A172 (cell line): ENCODE measurements at places on chromosomes 6 and 20. TPM values are rescaled to one million over a fixed set of nuclear protein-coding genes. Genes with fewer than 3 reads are reported as not detected.

DDX43 gene
- not detected in 2 replicates for total RNA-seq

TRDN gene
- total RNA-seq, result 0.09 and 0.17 TPM in 2 replicates

GSTA4 gene
- total RNA-seq, result 14.9 and 15.7 TPM in 2 replicates

TOP1 gene
- total RNA-seq, result 16.7 and 17.9 TPM in 2 replicates

RIMS1 gene
- not detected in 2 replicates for total RNA-seq

DNA sequence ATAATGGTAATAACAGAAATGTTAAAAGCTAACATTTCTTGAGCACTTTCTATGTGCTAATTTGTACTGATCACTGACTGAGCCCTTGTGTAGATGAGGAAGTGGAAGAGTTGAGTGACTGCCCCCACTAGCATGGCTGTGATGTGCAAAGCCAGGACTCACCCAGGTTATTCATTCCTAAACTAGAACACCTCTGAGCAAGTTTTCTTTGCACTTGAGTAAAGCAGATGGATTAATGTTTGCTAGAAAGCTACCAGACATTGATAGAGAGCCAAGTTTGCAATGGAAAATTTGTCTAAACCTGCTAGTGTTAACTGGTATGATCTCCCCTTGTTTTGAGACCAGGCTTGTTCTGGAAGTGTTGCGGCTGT is 467.4 kb upstream of the PLCB4 start:
- no peak for DNase-seq

- no peak for DNase-seq
These were observed 78.1 kb upstream of the FAM83B start for GRCh38 chr6:54768494-54768893.

GRCh38 chr6:96522465-96523009 is 931 bp downstream of the UFL1 start:
- DNase-seq, result peak; percentile 12

DNA sequence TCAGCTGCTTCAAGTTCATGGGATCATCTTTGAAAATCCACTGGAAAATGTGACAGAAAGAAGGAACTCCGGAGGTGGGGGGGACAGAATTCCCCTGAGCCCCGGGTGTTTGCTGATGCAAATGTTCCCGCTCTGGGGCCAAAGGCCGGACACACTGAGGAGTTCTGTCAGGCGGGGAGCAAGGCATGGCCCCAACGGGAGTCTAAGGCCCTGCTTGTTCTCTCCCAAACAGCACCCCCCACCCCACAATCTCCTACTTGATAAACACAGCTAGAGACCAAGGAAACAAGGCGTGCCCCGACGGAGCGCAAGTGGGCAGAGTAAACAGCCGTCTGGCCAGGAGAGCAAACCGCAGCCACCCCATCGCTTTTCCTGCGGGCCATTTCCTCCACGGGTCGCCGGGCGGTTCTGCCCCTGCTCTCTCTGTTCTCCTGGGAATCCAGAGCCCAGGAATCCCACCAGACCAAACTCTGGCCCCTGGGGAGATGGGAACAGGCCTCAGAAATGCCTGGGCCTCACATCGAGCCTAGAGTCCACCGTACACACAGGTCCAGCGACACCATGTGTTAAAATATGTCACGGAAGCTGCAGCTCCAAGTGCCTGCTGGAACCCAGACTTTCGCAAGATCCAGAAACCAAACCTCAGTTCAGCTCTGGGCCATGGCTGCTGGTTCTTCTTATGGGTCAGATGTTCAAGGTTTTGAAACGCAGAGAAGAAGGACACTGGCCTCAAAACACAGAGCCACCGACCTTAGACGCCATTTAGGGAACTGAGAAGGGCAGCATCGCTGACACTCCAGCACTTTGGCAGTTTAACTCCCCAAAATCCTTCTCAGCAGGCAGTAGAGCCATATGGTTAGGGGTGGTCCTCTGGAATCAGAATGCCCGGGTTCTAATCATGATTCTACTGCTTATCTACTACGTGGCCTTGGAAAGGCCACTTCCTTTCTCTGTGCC is 104.2 kb downstream of the PREX1 start:
- no peak for DNase-seq

DNA sequence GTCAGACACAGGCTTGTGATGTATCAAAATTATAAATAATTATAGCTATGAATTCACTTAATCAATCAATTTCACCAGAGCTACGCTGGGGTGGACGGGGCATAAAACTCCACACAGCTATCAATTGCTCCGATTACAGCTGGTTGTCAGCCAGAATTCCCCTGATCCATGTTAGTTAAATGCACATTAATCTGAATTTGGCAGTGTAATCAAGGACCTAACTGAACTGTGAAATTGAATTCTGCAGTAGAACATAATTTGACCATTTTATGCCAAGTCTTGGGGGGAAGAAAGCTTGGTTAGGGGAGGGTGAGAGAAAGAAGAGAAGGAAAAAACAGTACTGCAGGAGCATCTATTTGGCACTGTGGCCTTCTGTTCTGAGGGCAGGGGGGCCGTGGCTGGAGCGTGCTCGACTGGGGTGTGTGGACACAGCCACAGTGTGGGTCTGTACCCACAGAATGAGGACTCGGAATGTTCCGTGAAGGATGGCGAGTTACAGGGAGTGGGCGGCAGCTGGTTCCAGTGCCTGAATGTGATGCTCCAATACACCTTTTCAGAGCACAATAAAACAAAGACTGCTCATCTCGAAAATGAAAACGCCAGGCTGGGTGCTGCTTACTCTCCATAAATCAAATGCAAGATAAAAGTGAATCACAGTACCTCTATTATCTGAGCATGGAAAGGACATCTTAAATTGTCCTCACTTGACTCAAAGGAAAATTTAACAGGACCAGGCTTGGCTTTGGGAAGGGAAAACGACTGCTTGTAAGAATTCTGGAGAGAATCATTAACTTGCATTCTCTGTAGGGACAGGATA is 59.2 kb downstream of the LAMP5 start:
- DNase-seq, result no peak

GRCh38 chr6:169530752-169531123 is 171.1 kb downstream of the WDR27 start:
- DNase-seq, result no peak

GRCh38 chr20:58033026-58033536 is 195.4 kb downstream of the ANKRD60 start:
- no peak for DNase-seq

DNA sequence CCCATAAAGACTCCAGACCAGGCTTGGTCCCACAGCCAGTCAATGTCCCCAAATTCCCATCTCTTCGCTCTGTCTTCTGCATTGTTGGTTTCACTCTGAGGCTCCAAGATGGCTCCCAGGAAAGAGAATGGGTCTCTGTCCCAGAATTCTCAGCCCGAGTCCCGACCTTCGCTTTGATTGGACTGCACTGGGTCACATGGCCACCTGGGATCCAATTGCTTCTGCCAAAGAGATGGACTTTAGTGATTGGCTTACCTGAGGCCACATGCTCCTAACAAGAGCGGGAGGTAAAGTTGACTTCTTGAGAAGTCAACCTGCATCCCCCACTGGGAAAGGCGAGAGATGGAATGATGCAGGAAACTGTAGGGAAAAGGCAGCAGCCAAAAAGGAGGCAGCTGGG is 104.7 kb upstream of the PMEPA1 start:
- DNase-seq, result no peak

DNA sequence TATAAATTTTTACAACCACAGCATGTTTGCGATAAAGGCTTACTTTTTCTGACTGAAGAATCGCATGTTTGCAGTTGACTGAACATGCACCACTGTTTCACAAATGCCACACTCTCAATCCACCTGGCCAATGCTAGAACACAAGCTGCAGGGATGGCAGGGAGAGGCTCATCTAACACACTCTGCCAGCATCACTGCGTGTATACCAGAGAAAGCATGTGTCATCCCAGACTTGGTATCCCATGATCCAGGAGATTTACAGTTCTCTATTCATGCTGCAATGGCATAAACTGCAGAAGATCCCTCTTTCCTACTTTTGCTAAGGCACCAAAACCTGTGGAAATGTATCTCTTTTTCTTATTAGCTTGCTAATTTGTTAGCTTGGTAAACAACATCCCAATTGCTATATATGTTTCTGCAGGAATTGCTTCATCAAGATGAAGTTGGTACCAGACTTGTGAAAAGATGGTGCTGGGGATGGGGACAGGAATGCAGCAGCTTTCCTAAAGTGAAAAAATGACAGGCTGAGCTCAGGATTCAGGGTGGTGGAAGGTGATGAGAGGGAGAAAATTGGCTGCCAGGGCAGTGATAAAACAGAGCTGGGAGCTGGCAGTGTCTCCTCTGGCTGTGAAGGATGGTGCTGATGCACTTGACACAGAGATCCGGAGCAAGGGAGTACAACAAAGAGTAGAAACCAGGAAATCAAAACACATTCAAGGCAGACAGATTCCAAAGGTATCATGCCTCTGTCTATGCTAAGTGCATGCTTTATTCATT is 186.9 kb downstream of the HIVEP2 start:
- no peak for DNase-seq

GRCh38 chr20:44584162-44584561 is 1.8 kb downstream of the PKIG start:
- no peak for DNase-seq

- DNase-seq, result no peak
These were observed 382.6 kb upstream of the JAG1 start for GRCh38 chr20:11056414-11056813.
